Stimulated activated CD4-positive, alpha-beta T cell treated with anti-CD3 and anti-CD28 coated beads, Interleukin-12 subunit alpha, Interleukin-12 subunit beta, amount 100 ng/mL, for 24 hours (primary cell): ENCODE measurements at places on chromosomes 6 and 20.

GRCh38 chr20:61690993-61691838 lies 374.5 kb downstream of the TAF4 start:
- no peak for DNase-seq

DNA sequence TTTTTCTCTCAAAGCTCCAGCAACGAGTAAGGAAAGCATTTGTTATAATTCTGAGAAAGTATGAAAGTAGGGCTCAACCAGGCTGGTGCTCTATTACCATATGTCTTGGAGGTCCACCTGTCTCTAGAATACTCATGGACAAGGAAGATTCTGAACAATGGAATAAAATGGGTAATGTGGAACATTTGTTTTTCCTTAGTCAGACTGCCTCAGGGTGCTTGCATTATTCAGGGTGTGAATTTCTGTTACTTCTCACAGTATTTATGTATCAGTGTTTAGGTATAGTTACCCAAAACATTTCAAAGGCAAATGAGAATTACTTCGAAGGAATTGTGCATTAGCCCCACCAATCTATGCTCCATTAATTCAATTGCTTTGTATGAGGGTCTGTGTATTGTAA lies 586.2 kb upstream of the CITED2 start:
- DNase-seq: no peak

DNA sequence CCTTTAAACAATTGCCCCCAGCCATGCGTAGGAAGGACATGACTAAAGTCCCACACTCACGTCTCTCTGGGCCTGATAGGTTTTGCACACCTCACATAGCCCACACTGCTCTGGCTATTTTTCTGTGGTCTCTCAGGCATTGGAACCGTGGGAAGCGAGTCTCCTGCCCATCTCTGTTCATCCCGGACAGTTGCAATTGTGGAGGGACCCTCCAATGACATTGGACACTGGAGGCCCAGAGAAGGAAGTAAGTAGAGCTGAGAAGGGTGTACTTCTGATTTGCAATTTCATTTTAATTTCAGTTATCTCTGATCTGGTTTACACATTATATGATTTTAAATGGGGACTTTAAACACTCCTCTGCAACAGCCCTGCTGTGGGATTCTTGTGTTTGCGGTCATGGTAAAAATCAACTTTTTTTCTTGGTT lies 23.3 kb upstream of the CST3 start:
- DNase-seq: no peak

GRCh38 chr6:87590990-87591389 lies 1.1 kb downstream of the ORC3 start:
- no peak for DNase-seq

- DNase-seq: no peak
These were observed 104.5 kb downstream of the IBTK start for GRCh38 chr6:82143041-82143481.

DNA sequence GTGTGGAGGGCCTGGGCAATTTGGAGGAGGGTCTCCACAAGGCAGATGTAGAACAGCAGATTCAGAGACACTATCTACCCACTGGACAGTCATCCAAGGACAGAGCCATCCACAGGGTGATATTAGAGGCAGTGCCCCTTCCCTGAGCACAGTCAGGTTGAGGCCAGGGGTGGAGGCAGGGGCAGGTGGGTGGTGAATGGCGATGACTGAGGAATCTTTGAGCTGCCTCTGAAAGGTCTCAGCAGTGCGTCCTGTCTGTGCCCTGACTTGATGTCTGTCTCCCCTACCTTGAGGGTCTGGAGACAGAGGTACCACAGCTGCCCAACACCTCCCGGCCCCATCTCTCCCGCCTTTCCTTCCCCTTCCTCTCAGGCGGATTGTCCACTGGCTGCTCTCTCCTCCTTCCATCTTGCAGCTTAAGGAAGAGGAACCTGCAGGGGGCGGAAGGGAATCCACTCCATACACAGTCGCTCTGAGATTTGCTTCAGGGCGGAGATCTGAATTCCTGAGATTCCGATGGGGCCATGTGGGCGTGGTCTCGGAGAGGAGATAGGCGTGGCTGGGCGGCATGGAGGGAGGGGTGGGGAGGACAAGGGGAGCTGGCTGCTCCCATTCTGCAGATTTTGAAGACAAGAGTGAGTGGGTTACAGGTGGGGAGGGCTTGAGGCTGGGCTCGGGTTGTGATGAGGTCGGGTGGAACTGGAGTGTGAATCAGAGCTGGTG lies 1.7 kb downstream of the MUCL3 start:
- DNase-seq: no peak

- no peak for DNase-seq
These were observed 563 bp upstream of the SRSF3 start for GRCh38 chr6:36593569-36594028.

GRCh38 chr20:20702330-20703245 lies 9.9 kb downstream of the RALGAPA2 start:
- no peak for DNase-seq

DNA sequence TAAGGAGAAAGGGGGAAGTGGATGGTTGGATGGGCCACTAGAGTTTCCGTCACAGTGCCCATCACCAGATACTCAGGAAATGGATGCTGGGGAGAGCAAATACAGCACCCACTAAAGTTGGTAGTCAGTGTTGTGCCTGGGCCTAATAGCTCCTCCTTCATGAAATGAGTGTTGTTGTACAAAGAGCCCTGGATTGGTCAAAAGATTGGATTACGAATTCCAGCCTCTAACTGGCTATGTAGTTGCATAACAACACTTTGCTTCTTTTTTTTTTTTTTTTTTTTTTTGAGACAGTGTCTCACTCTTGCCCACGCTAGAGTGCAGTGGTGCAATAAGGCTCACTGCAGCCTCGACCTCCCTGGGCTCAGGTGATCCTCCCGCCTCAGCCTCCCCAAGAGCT lies 27.4 kb downstream of the KCNG1 start:
- DNase-seq: no peak

DNA sequence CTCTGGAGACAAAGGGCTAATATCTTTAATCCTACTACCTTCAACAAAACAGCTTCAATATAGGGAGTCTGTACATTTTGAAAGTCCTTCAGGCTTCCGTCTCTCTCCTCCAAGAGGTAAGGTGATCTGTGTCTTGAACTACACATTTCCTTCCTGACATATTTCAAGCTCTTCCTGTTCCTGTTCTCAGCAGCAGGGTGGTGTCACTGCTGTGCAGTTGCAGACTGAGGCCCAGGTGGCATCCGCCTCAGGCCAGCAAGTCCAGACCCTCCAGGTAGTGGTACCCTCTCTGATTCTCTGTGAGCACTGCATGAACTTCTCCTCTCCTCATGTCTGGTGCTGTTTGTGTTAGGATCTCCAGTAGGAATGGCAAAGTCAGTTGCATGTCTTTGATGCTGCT lies 7.8 kb downstream of the NFYA start:
- no peak for DNase-seq

DNA sequence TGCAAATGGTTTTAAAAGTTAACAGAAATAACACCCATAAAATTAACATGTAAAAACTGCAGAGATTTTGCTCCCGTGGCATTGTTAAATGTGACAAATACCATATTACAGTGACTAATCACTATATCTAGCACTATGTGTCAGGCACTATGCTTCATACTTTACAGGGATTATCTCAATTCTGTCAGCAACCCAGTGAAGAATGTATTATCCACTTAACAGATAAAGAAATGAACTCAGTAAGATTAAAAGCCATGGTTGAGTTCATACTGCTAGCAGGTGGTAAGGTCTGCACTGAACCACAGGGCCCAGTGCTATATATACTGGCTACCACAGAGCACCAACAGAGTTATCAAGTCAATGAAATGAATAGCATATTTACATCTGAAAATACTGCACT lies 65.4 kb downstream of the RWDD2A start:
- DNase-seq: no peak

GRCh38 chr20:62535964-62536363 lies 60.2 kb upstream of the GATA5 start:
- DNase-seq: no peak

GRCh38 chr6:68087399-68088133 lies 547.5 kb upstream of the ADGRB3 start:
- DNase-seq: no peak

DNA sequence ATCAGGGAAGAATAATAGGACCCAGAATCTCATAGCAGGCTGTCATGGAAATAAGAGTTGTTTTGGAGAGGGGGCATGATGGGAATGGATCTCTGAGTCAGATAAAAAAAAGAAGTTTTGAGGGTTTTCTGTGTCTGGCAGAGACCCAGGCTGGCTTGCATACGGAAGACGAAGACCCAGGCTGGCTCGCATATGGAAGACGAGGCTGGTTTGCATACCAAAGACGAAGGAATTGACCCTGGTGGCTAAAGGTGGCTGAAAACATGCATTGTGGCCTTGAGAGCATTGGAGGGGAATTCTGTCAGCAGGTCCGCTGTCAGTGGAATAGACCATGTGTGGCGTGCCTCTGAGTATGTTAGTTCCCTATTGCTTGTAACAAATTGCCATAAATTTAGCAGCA lies 335.1 kb downstream of the BTBD3 start:
- DNase-seq: no peak

DNA sequence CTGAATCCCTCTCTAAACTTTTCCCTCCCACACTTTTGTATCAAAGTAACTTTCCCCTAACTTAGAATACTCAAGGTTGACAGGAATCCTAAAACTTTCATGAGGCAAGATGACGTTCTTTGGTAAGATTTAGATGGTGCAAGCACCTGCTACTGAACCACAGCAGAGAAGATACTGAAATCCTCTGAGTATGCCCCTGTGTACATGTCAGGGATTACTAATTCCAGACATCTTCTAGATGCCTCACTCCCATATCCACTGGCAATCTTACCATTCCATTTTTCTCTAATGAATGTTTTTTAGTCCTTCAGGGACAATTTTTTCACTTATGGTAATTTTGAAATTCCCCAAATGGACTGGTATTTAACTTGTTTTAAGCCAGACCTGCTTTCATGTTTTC lies 9.1 kb downstream of the APOBEC2 start:
- no peak for DNase-seq

- no peak for DNase-seq
These were observed 43.2 kb upstream of the CRISP1 start for GRCh38 chr6:49909563-49909962.

GRCh38 chr6:16773362-16773761 lies 12.1 kb upstream of the ATXN1 start:
- no peak for DNase-seq

DNA sequence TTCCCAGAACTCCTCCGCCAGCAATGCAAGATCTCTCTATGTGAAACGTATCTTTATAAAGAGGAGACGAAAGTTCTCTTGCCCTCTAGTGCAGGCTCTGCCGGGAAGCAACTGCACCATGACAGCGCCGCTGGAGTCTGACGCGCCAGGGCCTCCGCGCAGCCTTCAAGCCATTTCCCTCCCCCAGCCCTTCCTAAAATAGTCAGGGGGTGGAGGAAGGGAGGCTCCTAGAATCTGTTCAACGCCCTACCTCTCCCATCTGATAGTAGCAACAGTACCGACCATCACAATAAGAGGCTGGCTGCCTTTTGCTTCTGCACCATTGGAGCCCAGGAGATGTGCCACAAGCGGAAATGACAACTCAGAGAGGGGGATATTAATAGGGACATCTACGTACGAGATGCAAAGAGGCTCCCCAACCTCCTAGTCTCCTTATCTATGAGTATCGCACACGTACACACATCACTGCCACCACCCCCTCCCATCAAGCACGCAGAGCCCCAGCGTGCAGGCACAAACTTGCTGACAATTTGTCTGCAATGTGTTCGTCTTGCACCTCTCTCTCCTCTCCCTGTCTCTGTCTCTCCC lies 1.0 kb downstream of the SYNE1 start:
- no peak for DNase-seq

- DNase-seq: no peak
These were observed 567 bp upstream of the SLC18B1 start for GRCh38 chr6:132798869-132799538.

DNA sequence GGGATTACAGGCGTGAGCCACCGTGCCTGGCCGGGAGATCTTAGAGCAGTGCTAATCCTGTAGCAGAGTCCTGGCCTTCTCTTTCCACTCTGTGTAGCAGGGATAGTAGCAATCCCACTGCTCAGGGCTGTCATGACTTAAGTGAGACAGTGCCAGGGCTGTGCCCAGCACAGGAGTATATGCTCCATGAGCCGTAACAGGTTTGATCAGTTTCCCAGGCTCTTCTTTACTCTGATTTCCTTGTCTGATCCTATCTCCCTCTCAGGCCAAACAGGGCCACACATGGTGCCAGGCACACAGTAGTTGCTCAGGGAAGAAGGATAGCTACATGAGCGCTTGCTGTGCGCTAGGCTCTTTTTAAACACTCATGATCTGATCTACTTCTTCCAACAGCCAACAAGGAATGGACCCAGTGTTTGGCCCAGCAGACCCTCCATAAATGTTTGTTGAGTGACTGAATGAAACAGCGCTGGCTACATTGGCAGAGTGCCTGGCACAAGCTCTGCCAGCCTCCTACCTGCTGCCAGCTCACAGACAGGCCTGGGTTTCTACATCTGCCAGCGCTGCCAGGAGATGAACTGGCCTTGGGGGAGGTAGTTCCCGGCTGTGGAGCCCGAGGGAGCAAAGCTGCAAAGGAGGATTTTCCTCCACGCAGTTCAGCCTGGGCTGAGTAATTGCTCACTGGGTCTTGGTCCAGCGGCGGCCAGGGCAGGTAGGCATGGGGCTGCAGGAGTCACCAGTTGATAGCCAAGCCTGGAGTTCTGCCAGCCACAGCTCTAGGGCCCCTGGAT lies 36.9 kb downstream of the SNAI1 start:
- no peak for DNase-seq
